ENCODE measurements at places on chromosomes 16 and 17. TPM values are rescaled to one million over a fixed set of nuclear protein-coding genes. Genes with fewer than 3 reads are reported as not detected.

DNA sequence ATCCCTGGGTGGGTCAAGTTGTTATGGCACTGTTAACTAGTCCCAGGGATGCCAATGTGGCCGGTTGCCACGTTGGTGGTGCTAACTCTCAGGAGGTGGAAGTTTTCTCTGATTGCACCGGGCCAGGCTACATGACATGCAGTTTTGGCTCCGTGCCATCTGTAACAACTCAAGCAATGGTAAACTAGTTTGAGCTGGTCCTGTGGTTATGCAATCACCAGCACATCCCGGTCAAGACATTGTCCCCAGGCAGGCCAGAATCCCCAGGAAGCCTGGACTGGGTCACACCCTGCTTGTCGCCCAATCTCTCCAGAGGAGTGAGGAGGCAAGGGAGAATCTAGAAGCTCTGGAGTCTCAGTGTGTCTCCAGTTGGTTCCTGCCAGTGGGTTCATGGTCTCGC, 10.1 kb upstream of the CCL17 start:
- DNase-seq = peak; percentile 91

- no peak for DNase-seq
Observed at GRCh38 chr17:82034371-82035011, 3.0 kb downstream of the DCXR start.

GRCh38 chr16:27421961-27422740, 20.2 kb downstream of the IL21R start:
- no peak for DNase-seq

- DNase-seq = no peak
Observed at GRCh38 chr16:66107661-66108060, 258.8 kb upstream of the CDH5 start.

- DNase-seq = no peak
Observed at GRCh38 chr17:31508288-31509094, 117.0 kb downstream of the RAB11FIP4 start.

TBC1D3E gene
- 12.3 TPM for polyA plus RNA-seq

PRSS8 gene
- polyA plus RNA-seq = 252 TPM

Data from large intestine (tissue), 12 donors.